ENCODE measurements at places on chromosomes 3 and 15.

DNA sequence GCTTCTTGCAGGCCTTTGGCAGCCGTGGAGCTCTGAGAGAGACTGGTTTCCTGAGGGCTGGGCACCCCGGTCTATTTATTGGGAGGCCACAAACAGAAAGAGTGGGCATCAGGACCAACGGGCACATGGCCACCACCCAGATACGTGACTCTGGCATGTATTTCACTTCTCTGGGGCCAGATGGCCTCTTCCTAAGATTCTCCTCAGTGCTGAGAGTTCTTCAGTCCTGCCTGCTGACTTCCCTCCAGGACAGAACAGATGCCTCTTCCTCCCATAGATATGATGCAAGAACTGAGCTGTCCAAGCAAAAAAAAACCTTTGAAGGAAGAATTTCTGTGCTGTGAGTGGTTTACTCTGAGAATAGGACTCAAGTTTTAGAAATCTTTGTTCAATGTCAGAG lies 107.7 kb downstream of the IGF2BP2 start:
- no peak for DNase-seq

GRCh38 chr3:95670765-95671164 lies 1143.6 kb upstream of the EPHA6 start:
- DNase-seq: no peak

- DNase-seq: no peak
These were observed 498 bp downstream of the PDE12 start for GRCh38 chr3:57556459-57557084.

- DNase-seq: no peak
These were observed 5.5 kb downstream of the TM2D3 start for GRCh38 chr15:101646672-101647071.

GRCh38 chr3:48411606-48412374 lies 18.1 kb downstream of the PLXNB1 start:
- no peak for DNase-seq
